ENCODE measurements at places on chromosomes 13 and 19.
A peak's percentile ranks its signal among the peaks of the same experiment; 100 is the strongest.

DNA sequence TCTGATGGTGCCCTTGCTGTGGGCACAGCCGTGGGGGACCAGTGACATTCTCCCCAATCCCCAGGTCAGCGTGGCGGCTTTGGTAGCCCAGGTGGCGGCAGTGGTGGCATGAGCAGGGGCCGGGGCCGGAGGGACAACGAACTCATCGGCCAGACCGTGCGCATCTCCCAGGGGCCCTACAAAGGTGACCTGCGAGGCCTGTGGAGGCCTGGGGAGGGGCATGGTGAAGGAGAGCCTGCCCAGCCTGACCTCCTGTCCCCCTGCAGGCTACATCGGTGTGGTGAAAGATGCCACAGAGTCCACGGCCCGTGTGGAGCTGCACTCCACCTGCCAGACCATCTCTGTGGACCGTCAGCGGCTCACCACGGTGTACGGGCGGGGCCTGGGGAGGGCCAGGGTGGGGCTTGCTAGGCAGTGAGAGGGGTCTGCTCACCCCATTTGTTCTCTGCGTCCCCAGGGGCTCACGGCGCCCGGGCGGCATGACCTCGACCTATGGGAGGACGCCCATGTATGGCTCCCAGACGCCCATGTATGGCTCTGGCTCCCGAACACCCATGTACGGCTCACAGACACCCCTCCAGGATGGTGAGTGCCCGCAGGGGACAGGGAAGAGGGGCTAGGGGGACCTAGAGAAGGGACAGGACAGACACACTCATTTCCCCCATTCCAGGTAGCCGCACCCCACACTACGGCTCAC lies 7.7 kb upstream of the TIMM50 start:
- DNase-seq = no peak

GRCh38 chr13:62635161-62635560 lies 1219.5 kb upstream of the PCDH20 start:
- no peak for DNase-seq

GRCh38 chr19:43777163-43777695 lies 3.5 kb downstream of the KCNN4 start:
- peak; percentile 74 for DNase-seq

- DNase-seq = no peak
Measured at GRCh38 chr19:51696606-51697005, 3.5 kb downstream of the SPACA6 start.

- DNase-seq = no peak
Measured at GRCh38 chr13:81722456-81722855, 1381.5 kb upstream of the SPRY2 start.

DNA sequence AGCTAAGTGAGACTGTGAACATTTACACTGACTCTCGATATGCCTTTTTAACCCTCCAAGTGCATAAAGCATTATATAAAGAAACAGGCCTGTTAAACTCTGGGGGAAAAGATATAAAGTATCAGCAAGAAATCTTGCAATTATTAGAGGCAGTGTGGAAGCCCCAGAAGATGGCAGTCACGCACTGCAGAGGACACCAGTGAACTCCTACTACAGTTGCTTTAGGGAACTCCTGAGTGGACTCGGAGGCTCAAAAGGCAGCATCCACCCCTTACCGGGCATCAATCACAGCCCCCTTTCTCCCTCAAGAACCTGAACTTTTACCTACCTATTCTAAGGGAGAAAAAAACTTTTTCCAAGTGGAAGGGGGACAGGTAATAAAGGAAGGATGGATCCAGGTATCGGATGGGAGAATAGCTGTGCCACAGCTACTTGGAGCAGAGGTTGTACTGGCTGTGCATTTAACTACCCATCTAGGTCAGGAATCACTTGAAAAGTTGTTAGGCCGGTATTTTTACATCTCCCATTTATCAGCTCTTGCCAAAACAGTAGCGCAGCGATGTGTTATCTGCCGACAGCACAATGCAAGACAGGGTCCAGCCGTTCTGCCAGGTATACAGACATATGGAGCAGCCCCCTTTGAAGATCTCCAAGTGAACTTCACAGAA lies 80.1 kb downstream of the ZNF486 start:
- no peak for DNase-seq

DNA sequence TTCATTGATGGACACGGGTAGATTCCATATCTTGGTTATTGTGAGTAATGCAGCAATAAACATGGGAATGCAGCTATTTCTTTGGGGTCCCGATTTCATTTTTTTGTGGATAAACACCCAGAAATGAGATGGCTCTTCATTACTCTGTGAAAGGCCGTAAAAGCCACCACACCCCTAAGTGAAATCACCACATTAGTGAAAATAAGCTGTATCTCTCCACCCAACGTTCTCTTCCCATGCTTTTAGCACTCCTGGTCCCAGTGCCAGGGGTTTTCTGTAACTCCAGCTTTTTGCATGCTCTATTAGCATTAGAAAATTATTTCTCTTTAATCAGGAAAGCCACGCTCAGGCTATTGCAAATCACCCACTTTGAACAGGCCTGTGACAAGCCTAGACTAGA lies 15.8 kb downstream of the CHAMP1 start:
- no peak for DNase-seq

GRCh38 chr13:110329258-110329657 lies 22.2 kb downstream of the COL4A2 start:
- no peak for DNase-seq

DNA sequence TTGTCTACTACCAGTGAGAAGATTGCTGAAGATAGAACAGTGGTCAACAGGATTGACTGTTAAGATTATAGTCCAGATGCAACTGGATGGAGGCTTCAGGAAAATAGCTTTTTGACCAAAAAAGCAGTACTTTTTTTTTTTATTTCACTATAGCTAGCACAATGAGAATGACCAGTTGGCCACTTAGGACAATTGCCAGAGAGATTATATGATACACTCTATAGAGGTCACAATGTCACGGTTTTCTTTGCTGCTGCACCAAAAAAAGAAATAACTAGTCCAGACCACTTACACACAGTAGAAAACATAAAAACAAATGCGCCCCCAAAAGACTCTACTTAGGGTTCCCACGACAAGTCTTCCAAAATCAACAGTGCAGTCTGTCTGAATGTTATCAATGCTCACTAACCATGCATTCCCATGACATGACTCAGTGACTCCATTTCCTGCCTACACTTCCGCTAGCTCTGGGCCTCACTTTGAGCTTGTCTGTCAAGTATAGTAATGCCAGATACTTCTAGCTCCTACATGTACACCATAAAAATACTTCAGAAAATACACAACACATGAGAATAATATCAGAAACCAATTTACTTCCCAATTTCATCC lies 209.1 kb upstream of the STARD13 start:
- peak; percentile 4 for DNase-seq

GRCh38 chr19:33777753-33778088 lies 18.9 kb upstream of the KCTD15 start:
- DNase-seq = no peak

- DNase-seq = no peak
Measured at GRCh38 chr19:7265963-7266362, 28.3 kb downstream of the INSR start.

GRCh38 chr19:29217616-29218015 lies 4.7 kb upstream of the UQCRFS1 start:
- no peak for DNase-seq

DNA sequence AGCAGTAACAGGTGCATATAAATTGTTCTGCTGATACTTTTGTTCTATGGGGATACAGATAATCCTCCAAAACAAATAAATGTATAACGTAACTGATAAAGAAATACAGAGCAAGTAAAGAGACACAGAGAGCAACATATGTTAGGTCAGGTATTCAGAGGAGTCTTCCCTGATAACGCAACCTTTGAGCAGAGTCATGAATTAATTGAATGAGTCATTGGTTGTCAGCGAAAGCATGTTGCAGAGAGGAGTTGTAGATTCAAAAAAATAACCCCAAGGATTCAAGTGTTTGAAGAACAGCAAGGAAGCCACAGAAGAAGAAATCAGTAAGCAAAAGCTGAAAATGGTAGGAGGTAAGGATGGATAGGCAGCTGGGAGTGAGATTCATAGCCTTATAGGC lies 245.2 kb downstream of the TBC1D4 start:
- no peak for DNase-seq

GRCh38 chr13:73088332-73088935 lies 29.6 kb downstream of the KLF5 start:
- no peak for DNase-seq

GRCh38 chr13:27522847-27523246 lies 72.5 kb upstream of the MTIF3 start:
- DNase-seq = no peak

DNA sequence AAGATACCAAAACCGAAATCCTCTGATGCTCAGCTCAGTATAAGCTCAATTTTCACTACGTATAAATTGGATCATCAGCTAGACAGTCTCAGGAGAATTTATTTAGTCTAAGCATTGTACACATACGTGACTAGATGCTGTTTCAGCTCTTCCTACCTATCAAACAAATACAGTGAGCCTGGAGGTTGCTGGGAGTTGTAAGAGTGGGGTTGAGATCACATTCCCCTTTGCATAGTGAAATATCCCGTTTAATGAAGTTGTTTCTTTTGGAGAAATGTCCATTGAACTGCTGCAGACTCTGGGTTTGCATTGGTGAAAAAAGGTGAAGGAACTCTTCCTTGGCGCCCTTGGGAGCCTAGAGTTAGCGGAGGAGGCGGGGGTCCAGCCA lies 68.9 kb upstream of the GJB6 start:
- DNase-seq = no peak

Data from thymus (tissue), 14 donors.